Natural killer cell treated with Interleukin-12 subunit alpha and Interleukin-12 subunit beta and Interleukin-15 and Interleukin-18, amount 100 ng/mL, for 72 hours (primary cell): ENCODE measurements at places on chromosomes 7 and 10.

GRCh38 chr10:101827919-101828600, 9.8 kb upstream of the OGA start:
- no peak for DNase-seq

GRCh38 chr10:122567056-122567660, 6.6 kb downstream of the DMBT1 start:
- DNase-seq, result no peak

GRCh38 chr10:14128519-14128918, 202.2 kb downstream of the FRMD4A start:
- no peak for DNase-seq

DNA sequence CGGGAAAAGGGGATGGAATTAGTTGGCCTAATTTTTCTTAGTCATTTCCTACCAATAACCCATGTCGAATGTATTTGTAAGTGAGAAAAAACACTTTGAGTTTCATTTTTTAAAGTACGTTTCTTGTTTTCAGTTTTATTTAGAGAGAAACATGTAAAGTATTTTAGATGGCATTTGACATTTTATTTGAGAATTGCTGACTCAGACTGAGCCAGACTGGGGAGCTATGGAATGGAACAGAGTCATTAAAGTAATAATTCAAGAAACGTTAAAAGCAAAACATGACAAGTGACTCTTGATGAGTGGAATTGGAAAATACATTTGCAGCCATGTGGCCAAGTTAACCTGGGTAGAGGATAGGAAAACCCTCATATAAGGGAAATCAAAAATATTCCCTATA, 286.1 kb upstream of the NPSR1 start:
- DNase-seq, result no peak

GRCh38 chr7:79933144-79933543, 201.5 kb upstream of the GNAI1 start:
- no peak for DNase-seq

- no peak for DNase-seq
Observed at GRCh38 chr7:73721377-73721817, 1.9 kb upstream of the STX1A start.

DNA sequence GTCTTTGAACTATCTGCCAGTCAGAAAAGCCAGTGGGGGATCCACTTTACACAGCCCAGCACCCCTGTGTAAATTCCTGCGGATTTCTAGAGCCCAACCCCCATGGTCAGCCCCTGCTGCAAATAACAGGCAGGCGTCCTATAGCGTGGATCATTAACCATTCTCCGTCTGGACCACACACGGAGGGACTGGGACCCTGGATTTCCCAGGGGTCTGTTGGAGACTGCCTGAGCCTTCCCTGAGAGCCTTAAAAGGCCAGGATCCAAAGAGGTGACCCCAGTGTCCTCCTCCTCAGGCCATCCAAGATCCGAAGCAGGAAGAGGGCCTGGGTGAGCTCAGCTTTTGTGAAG, 11.2 kb upstream of the GRID1 start:
- DNase-seq, result no peak

DNA sequence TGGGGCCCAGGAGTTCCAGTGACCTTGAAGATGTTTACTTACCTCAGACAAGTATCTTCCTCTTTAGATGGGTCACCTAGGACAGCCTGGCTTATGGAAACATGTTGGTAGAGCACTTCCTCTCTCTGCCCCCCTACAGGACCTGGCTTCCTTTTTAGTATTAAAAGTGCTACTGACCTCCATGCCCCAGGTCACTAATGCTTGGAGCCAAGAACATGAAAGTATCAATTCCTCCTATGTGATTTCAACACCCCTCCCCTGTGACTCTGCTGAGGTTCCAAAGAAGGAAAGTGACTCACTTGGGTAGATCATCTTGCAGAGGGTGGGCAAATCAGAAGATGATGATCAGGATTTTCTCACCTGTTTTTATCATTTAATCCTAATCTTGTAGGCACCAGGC, 125.3 kb upstream of the CCDC6 start:
- DNase-seq, result no peak

DNA sequence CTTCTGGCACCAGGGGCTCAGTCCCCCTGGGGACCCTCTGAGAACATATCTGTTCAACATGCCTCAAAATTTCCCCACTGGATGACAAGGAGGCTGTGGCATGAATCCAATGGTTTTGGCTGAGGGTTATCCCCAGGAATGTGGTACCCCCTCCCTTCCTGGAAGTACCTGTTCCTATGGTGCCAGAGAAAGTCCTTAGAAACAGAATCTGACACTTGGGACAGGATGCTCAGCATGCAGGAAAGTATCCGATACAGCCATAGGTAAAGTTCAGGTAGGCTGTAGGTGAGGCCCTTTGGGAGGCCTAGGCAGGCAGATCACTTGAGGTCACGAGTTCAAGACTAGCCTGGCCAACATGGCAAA, 42.7 kb upstream of the A1CF start:
- no peak for DNase-seq

DNA sequence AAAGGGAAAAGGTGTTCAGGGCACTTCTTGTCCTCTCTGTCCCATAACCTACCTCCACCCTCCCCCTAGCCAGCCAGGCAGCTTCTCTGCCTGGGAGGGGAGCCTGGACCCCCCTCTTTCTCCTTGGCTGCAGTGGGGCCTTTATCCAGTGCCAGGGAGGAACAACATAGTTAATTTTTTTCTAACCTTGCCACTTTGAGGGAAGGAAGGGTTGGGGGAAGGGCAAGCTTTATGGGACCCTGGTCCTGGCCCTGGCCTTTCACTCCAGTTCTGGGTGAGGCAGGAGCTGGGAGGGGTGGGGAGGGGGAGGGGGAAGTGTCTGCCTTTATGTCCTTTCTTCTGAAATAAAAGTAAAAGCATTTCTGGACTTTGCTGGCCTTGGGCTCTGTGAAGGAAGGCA, 4.5 kb downstream of the VGF start:
- DNase-seq, result no peak

- no peak for DNase-seq
Observed at GRCh38 chr10:121870413-121870812, 57.4 kb downstream of the ATE1 start.
